ENCODE measurements at places on chromosomes 2 and 18.

DNA sequence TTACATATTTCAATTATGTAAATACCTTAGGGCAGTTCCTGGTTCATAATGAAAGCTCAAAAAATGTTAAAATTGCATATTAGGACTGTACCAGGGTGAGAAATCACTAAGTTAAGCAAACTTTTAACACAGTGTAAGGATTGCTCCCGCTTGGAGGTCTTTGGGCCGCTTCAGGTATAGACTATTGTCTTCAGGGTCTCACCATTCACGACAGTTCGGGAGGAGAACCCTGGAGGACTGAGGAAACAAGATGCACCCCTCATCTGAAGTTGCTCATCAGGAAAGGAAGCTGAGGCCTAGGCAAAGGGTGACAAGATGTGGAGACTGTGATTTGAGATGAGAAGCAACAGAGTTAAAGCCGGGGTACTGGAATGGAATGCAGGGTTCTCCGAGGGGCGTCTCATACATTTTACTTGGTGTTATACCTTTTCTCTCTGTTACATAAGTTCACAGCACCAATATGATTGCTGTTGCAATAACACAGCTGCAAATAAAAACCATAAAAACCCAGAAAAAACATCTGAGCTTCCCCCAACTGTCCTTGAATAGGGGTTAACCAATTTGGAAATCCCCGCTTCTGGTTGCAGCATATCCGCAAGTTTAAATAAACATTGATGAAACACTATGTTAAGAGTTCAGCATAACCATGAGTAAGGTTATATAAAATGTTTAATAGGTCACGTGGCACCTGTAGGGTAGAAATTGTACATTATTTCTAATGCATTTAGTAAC is 40.1 kb downstream of the FBXO48 start:
- DNase-seq = no peak

DNA sequence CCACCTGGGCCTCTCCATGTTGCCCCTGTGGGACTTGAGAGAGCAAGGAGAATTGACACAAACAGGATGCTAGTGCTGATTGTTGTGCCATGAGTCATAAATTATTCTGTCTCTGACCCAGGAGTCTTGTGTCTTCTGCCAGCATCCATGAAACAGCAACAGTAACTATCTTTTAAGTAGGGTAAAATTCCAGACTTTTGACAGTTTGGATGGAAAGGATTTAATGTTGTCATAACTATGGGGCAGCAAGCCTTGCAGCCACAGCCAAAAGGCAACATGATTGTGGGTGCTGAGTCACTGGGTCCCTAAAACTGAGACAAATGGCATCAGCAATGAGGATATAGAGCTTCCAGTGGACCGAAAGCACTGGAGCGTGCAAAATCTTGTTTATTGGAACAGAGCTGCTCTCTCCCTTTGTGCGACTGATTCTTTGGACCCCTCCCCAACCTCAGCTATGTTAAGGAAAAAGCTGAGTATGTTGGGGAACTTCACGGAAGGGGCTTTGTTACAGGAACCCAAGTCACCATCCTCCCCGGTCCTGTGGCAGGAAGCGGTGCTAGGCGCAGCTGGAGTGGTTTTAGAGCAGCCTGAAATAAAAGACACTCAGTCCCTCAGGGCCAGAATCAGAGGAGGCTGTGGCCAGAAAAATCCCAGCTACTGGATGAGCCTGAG is 9.6 kb upstream of the ITPRIPL1 start:
- no peak for DNase-seq

- DNase-seq = no peak
These were observed 48.0 kb downstream of the COA5 start for GRCh38 chr2:98560256-98560771.

GRCh38 chr18:12406371-12407111 is 1.2 kb upstream of the PRELID3A start:
- no peak for DNase-seq

GRCh38 chr18:49183921-49184320 is 233.2 kb upstream of the SMAD7 start:
- DNase-seq = no peak

GRCh38 chr18:13548106-13548819 is 178.1 kb downstream of the FAM210A start:
- no peak for DNase-seq

DNA sequence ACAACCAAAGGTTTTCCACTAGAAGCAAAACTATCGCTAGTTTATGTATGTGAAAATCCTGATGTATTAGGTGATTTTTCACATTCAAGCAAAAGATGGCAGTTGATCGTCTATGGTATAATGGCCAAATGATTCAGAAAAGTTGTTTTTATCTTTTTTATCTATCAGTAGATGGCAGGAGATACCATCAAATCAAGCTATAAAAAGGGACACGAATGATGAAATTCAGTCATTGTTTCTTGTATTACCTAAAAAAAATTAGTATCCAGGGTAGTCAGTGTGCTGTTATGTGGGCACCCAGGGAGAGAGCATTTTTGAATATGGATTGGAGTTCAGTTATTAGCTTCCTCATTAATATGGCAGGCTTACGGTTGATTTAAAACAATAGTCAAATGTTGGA is 22.9 kb upstream of the CAVIN2 start:
- DNase-seq = no peak

DNA sequence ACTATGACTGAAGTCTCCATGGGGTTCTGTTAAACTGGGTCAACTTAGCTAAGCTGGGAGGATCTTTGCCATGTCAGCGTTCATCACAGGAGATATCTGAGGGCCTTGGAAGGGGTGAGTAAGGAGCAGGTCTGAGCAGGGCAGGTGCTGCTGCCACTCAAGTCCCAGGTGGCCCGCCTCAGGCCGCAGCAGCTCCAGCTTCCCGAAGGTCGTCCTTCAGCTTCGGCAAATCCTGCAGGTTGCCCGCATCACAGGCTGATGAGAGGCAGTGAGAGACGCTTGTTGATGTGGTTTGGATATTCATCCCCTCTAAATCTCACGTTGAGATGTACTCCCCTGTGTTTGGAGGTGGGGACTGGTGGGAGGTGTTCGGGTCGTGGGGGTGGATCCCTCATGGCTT is 166.6 kb downstream of the VAPA start:
- DNase-seq = no peak
